Small intestine (tissue), 16 donors: ENCODE measurements at places on chromosomes 2 and 18. TPM values are rescaled to one million over a fixed set of nuclear protein-coding genes. Genes with fewer than 3 reads are reported as not detected.

SP100 gene
- polyA plus RNA-seq = 53.0 TPM

CRYBA2 gene
- 1.3 TPM for polyA plus RNA-seq

LCT gene
- polyA plus RNA-seq = 47.2 TPM

KRTCAP3 gene
- polyA plus RNA-seq = 59.4 TPM

SFTPB gene
- 34.9 TPM for polyA plus RNA-seq

PHLPP1 gene
- polyA plus RNA-seq = 13.1 TPM

PLEK gene
- 4.3 TPM for polyA plus RNA-seq

FBXO36 gene
- polyA plus RNA-seq = 1.2 TPM

ENOSF1 gene
- 78.3 TPM for polyA plus RNA-seq

C1D gene
- polyA plus RNA-seq = 27.6 TPM

DNAJC5G gene
- polyA plus RNA-seq = not detected

TXNDC2 gene
- polyA plus RNA-seq = 0.10 TPM

CTNNA2 gene
- polyA plus RNA-seq = 2.8 TPM

SIX3 gene
- polyA plus RNA-seq = not detected

C2orf81 gene
- polyA plus RNA-seq = 1.4 TPM

FMNL2 gene
- 8.7 TPM for polyA plus RNA-seq

LRP2 gene
- polyA plus RNA-seq = not detected

COLEC12 gene
- 0.22 TPM for polyA plus RNA-seq

GPR35 gene
- polyA plus RNA-seq = 327 TPM

SPAG16 gene
- polyA plus RNA-seq = 20.6 TPM

VPS4B gene
- polyA plus RNA-seq = 34.6 TPM

SALL3 gene
- polyA plus RNA-seq = not detected

CDH2 gene
- polyA plus RNA-seq = not detected
